ENCODE measurements at places on chromosomes 7 and 10.

GRCh38 chr7:114997487-114998404 is 75.9 kb downstream of the MDFIC start:
- H3K27me3 ChIP-seq = no peaks in the 10 kb centered on the region
- H3K27ac ChIP-seq = peak overlapping the region; percentile 75
- H3K36me3 ChIP-seq = peaks cover 79% of the 10 kb centered on the region

GRCh38 chr10:48490571-48490940 is 114.3 kb downstream of the ARHGAP22 start:
- DNase-seq = peak; percentile 1
- H3K4me1 ChIP-seq = peaks cover 9% of the 10 kb centered on the region
- H3K4me3 ChIP-seq = no peak overlapping the region
- no peaks in the 10 kb centered on the region for H3K36me3 ChIP-seq

DNA sequence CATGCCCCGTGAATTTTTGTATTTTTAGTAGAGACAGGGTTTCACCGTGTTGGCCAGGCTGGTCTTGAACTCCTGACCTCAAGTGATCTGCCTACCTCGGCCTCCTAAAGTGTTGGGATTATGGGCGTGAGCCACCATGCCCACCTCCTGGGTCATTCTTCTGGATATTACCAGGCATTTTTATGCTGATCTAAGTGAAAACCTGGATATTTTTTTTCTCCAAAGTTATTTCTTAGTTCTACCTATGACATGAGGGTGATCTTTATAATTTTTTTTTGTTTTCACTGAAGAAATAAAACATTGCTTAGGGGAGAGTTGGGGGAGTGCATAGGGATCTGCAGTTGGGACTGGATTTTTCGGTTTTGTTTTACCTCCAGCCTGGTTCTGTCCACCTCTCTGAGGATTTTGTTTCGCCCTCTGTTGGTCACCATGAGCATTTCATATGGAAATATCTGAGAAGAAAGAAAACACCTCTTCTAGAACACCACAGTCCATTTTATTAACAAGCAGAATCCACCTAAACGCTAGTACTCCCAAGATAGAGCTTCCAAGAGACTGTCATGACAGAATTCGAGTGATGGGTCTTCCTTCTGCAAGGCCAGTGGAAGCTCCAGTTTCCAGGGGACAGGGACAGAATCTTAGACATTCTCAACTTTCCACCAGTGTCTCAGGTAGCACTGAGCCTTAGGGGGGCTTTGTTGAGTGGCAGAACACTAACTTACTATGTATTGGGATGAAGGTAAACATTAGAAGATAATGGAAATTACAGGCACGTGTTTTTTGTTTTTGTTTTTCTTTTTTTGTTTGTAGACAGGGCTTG is 33.4 kb upstream of the AFAP1L2 start:
- no peaks in the 10 kb centered on the region for H3K27me3 ChIP-seq
- no peaks in the 10 kb centered on the region for H3K4me1 ChIP-seq
- H3K27ac ChIP-seq = no peak overlapping the region
- H3K36me3 ChIP-seq = peaks cover 56% of the 10 kb centered on the region
- H3K4me3 ChIP-seq = no peak overlapping the region
- DNase-seq = no peak

- peaks cover 29% of the 10 kb centered on the region for H3K4me1 ChIP-seq
- H3K27ac ChIP-seq = peak overlapping the region; percentile 100
- H3K27me3 ChIP-seq = no peaks in the 10 kb centered on the region
- no peak for DNase-seq
- peak overlapping the region; percentile 97 for H3K4me3 ChIP-seq
Measured at GRCh38 chr10:68957654-68958053, 1.7 kb downstream of the DDX21 start.

DNA sequence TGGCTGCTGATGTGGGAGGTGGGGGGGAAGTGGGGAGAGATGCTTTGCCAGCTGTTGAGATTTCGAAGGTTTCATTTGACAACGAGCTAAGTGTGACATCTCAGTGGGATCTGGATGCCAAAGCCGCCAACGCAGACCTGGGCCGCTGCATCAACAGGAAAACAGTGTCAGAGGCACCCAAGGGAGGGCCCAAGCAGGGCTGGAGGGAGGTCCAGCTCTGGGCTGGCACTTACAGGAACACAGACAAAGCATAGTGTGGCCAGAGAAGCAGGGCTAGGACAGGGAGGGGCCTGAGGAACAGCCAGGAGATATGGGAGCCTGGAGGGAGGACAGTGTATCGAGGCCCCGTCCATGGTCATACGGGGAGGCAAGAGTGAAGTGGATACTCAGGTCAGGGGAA is 73.1 kb downstream of the GTF2IRD1 start:
- H3K36me3 ChIP-seq = no peaks in the 10 kb centered on the region
- DNase-seq = no peak
- no peak overlapping the region for H3K27ac ChIP-seq
- H3K4me3 ChIP-seq = no peak overlapping the region
- H3K27me3 ChIP-seq = no peaks in the 10 kb centered on the region
- no peaks in the 10 kb centered on the region for H3K4me1 ChIP-seq

- no peak overlapping the region for H3K4me3 ChIP-seq
- H3K27ac ChIP-seq = no peak overlapping the region
- no peaks in the 10 kb centered on the region for H3K36me3 ChIP-seq
- no peaks in the 10 kb centered on the region for H3K27me3 ChIP-seq
- H3K4me1 ChIP-seq = peaks cover 9% of the 10 kb centered on the region
- no peak for DNase-seq
Measured at GRCh38 chr7:47647181-47647917, 65.4 kb upstream of the TNS3 start.

DNA sequence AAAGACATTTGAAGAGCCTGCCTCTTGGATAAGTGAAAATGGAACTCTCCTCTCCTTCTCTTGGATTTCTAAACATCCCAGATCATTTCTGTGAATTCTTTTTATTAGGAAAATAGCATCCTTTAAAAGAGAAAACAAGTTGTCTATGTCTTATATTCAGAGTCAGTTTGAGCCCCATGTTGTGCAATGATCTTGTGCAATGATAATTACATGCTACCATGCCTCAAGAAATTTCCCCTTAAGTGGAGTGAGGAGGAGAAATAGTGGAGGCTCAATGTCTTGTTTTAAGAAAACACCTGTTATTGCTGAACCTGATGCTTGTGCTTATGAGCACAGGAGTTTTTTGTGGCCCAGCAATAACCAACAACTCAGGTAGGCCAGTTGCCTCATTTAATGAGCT is 103.6 kb downstream of the NPSR1 start:
- no peaks in the 10 kb centered on the region for H3K4me1 ChIP-seq
- no peaks in the 10 kb centered on the region for H3K36me3 ChIP-seq
- H3K4me3 ChIP-seq = no peak overlapping the region
- H3K27me3 ChIP-seq = peaks cover 2% of the 10 kb centered on the region

GRCh38 chr10:97573672-97574071 is 1.1 kb downstream of the ANKRD2 start:
- no peaks in the 10 kb centered on the region for H3K27me3 ChIP-seq
- no peak for DNase-seq
- H3K36me3 ChIP-seq = no peaks in the 10 kb centered on the region
- no peak overlapping the region for H3K4me3 ChIP-seq

DNA sequence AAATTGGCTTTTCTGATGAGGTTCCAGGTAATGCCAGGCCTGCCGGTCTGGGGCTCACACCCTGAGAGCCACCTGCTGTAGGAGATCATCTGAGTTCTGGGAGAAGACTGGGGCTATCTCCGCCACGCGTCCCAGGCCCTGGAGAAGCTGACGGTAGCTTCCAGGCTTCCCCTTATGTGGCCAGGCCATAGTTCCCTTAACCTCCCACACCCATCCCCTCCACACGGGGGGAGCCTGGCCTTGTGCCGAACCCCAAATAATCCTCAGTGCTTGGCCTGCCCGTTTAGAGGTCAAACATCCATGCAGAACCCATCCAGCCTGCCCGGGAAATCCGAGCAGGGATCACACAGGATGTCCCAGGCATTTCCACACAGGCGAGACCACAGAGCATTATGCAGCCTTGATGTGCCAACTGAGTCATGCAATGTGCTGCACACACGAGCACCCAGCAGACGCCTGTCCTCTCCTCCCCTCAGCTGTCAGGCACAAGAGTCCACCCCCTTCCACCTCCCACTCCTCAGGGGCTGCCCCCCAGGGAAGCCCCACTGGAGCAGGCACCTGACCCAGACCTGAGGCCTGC is 176.2 kb downstream of the PRKAG2 start:
- no peaks in the 10 kb centered on the region for H3K27me3 ChIP-seq
- H3K4me1 ChIP-seq = peaks cover 2% of the 10 kb centered on the region
- H3K36me3 ChIP-seq = no peaks in the 10 kb centered on the region
- H3K27ac ChIP-seq = no peak overlapping the region
- DNase-seq = no peak
- no peak overlapping the region for H3K4me3 ChIP-seq

GRCh38 chr10:122163174-122164022 is 107.7 kb upstream of the BTBD16 start:
- H3K4me3 ChIP-seq = no peak overlapping the region
- DNase-seq = no peak
- H3K27me3 ChIP-seq = peaks cover 54% of the 10 kb centered on the region

- H3K4me1 ChIP-seq = peaks cover 8% of the 10 kb centered on the region
- H3K27ac ChIP-seq = no peak overlapping the region
- no peaks in the 10 kb centered on the region for H3K36me3 ChIP-seq
- no peak overlapping the region for H3K4me3 ChIP-seq
- peaks cover 19% of the 10 kb centered on the region for H3K27me3 ChIP-seq
Measured at GRCh38 chr10:89398003-89398749, 5.8 kb downstream of the IFIT1 start.

GRCh38 chr7:110454713-110455112 is 636.2 kb upstream of the LRRN3 start:
- no peaks in the 10 kb centered on the region for H3K4me1 ChIP-seq
- DNase-seq = no peak
- no peak overlapping the region for H3K4me3 ChIP-seq
- peaks cover 2% of the 10 kb centered on the region for H3K27me3 ChIP-seq
- H3K27ac ChIP-seq = no peak overlapping the region

DNA sequence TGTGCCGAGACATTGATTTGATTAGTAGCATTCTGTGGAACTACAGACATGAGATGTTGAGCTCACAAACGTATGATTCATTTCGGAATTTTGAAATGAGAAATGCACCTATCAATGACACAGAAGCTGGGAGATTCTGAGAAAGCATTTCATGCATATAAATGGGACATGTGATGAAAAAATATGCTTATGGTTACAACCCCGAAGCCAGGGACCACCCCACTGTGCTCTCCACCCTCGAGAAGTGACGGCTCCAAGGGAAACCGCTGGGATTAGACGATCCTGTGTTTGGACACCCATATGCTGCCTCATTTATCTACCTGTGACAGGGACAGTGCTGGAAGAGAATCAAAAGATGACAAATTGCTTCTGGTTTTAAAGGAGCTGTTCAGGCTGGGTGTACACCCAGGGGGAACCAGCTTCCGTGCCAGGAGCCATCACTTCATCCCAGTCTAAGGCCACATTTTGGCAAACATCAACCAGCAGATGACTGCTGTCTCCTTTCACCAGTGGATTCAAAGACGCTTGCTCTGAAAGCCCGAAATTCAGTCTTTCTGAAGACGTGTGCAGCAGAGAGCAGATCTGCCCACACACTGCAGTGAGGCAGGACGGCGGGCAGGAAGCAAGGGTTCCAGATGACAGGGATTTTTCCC is 109.9 kb downstream of the ATXN7L1 start:
- no peak overlapping the region for H3K4me3 ChIP-seq
- no peaks in the 10 kb centered on the region for H3K36me3 ChIP-seq
- H3K27me3 ChIP-seq = peaks cover 4% of the 10 kb centered on the region
- no peak overlapping the region for H3K27ac ChIP-seq
- H3K4me1 ChIP-seq = peaks cover 45% of the 10 kb centered on the region

GRCh38 chr10:3226960-3227744 is 54.6 kb upstream of the PITRM1 start:
- DNase-seq = no peak
- peaks cover 26% of the 10 kb centered on the region for H3K27me3 ChIP-seq
- no peak overlapping the region for H3K27ac ChIP-seq
- no peak overlapping the region for H3K4me3 ChIP-seq
- H3K4me1 ChIP-seq = peaks cover 15% of the 10 kb centered on the region

GRCh38 chr10:48707472-48707871 is 22.8 kb downstream of the WDFY4 start:
- H3K4me3 ChIP-seq = no peak overlapping the region
- no peaks in the 10 kb centered on the region for H3K36me3 ChIP-seq
- H3K27ac ChIP-seq = no peak overlapping the region
- peaks cover 12% of the 10 kb centered on the region for H3K27me3 ChIP-seq
- no peak for DNase-seq
- H3K4me1 ChIP-seq = no peaks in the 10 kb centered on the region

GRCh38 chr10:105062951-105063350 is 421.9 kb downstream of the SORCS3 start:
- no peak for DNase-seq
- H3K4me3 ChIP-seq = no peak overlapping the region
- H3K27me3 ChIP-seq = no peaks in the 10 kb centered on the region
- no peak overlapping the region for H3K27ac ChIP-seq
- H3K4me1 ChIP-seq = no peaks in the 10 kb centered on the region
- no peaks in the 10 kb centered on the region for H3K36me3 ChIP-seq

DNA sequence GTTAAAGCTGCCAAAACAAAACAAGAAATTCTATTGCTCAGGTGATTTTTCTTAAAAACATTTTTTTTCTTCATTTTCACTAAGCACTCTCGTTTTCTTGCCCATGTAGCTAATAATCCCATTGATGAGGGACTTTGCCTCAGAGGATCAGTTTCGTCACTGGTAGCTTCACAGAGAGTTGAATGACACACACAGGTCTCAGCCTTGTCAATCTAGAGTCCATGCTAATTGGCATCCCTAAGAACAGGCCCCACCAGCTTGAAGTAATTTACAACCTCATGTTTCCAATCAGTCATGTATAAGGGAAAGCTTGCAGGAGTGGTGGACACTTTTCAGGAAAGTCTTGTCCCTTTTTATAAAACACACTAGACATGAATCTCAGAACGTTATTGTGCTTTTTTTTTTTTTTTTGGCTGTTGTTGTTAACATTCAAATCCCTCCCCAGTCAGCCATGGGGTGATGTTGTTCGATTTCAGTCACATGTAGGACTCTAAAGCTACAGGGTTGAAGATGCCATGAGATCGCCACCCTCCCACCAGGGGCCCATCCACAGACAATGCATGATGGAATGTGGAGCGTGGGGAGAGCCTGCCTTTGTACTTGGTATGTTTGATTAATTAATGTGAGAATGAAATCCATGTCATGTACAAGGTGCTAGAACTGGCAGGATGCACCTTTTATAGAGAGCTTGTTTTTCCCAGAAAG is 232.4 kb upstream of the FZD8 start:
- H3K27ac ChIP-seq = no peak overlapping the region
- H3K27me3 ChIP-seq = no peaks in the 10 kb centered on the region
- H3K4me1 ChIP-seq = no peaks in the 10 kb centered on the region
